ENCODE measurements at places on chromosomes 11 and 22. TPM values are rescaled to one million over a fixed set of nuclear protein-coding genes. Genes with fewer than 3 reads are reported as not detected.

Gene SYVN1
- 36.7 TPM for total RNA-seq

GRCh38 chr11:115939104-115939730, 435.0 kb upstream of the CADM1 start:
- no peaks in the 10 kb centered on the region for H3K36me3 ChIP-seq
- no peaks in the 10 kb centered on the region for H3K4me1 ChIP-seq
- H3K4me3 ChIP-seq, result no peak overlapping the region
- H3K27ac ChIP-seq, result no peak overlapping the region
- no peak for DNase-seq

- no peak overlapping the region for H3K4me3 ChIP-seq
- peaks cover 44% of the 10 kb centered on the region for H3K27me3 ChIP-seq
- no peaks in the 10 kb centered on the region for H3K36me3 ChIP-seq
- DNase-seq, result no peak
- H3K4me1 ChIP-seq, result no peaks in the 10 kb centered on the region
These were observed 31.4 kb upstream of the SLC22A25 start for GRCh38 chr11:63274776-63275175.

- H3K4me3 ChIP-seq, result no peak overlapping the region
- no peak overlapping the region for H3K27ac ChIP-seq
- DNase-seq, result peak; percentile 14
- H3K27me3 ChIP-seq, result no peaks in the 10 kb centered on the region
- no peaks in the 10 kb centered on the region for H3K36me3 ChIP-seq
- peaks cover 30% of the 10 kb centered on the region for H3K4me1 ChIP-seq
These were observed 76.9 kb upstream of the CADM1 start for GRCh38 chr11:115580927-115581680.

DNA sequence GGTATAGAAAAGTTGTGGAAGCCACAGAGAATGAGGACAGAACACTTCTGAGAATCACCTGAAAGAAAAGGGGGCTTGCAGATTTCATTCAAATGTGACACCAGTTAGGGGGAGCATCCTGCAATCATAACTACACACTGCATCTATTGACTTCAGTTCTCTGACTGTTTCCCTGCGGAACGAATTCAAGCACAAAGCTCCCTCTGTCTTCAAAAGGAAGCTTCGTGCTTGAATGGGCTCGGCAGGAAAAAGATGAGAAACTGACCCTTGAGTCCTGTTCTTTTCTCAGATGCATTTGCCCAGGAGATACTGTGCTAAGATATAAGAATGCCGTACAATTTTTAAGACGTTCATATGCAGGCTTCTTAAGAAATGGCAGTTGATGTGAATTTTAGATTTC, 2000.4 kb upstream of the RAG2 start:
- H3K4me3 ChIP-seq, result peak overlapping the region; percentile 12
- H3K36me3 ChIP-seq, result peaks cover 3% of the 10 kb centered on the region
- peak overlapping the region; percentile 93 for H3K27ac ChIP-seq
- H3K4me1 ChIP-seq, result peaks cover 43% of the 10 kb centered on the region

DNA sequence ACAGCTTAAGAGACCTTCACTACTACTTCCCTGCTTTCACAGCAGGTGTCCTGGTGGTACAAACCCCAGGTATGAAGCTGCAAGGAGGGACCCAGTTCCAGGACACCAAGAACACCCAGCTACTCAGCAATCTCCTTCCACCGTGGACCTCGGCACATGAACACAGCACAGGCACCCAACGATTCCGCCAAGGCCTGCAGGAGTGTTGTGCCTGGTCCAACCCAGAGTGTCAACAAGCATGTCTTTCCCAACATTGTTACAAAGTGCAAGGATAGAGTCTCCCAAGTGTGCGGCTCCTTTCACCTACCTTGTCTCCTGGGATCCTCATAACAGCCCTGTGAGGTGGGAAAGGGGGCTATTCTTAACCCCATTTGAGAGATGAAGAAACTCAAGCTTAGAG, 11.8 kb downstream of the PATZ1 start:
- H3K4me1 ChIP-seq, result peaks cover 10% of the 10 kb centered on the region
- no peak overlapping the region for H3K4me3 ChIP-seq
- no peak overlapping the region for H3K27ac ChIP-seq
- DNase-seq, result no peak
- H3K27me3 ChIP-seq, result no peaks in the 10 kb centered on the region

- no peak overlapping the region for H3K27ac ChIP-seq
- H3K4me1 ChIP-seq, result peaks cover 36% of the 10 kb centered on the region
- peaks cover 3% of the 10 kb centered on the region for H3K27me3 ChIP-seq
- DNase-seq, result peak; percentile 40
- no peaks in the 10 kb centered on the region for H3K36me3 ChIP-seq
These were observed 849 bp downstream of the TCF20 start for GRCh38 chr22:42269432-42270175.

Gene FAM181B
- total RNA-seq, result 5.3 TPM

- no peak overlapping the region for H3K27ac ChIP-seq
- H3K4me1 ChIP-seq, result no peaks in the 10 kb centered on the region
- peaks cover 2% of the 10 kb centered on the region for H3K36me3 ChIP-seq
- peaks cover 28% of the 10 kb centered on the region for H3K27me3 ChIP-seq
These were observed 555.7 kb downstream of the TBC1D22A start for GRCh38 chr22:47318041-47318737.

Gene EMID1
- total RNA-seq, result 9.0 TPM

Gene XNDC1N
- 12.9 TPM for total RNA-seq

DNA sequence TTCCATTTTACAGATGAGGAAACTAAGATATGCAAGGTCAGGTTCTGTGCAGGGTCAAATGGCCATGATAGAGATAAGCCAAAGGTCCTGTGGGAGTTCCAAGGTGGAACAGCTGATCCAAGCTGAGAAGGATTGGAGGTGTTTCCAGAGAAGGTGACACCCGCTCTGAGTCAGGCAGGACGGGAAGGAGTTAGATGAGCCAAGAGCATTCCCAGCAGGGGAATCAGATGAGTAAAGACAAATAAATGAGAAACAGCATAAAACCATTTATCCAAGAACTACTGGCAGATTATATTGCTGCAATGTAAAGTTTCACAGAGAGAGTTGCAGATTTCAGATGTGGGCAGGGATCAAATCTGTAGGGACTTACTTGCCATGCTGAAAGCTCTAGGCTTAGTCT, 18.9 kb upstream of the HEPHL1 start:
- H3K27me3 ChIP-seq, result peaks cover 13% of the 10 kb centered on the region
- no peaks in the 10 kb centered on the region for H3K4me1 ChIP-seq
- no peak for DNase-seq
- no peak overlapping the region for H3K4me3 ChIP-seq
- H3K27ac ChIP-seq, result no peak overlapping the region

Gene PGR
- total RNA-seq, result not detected

DNA sequence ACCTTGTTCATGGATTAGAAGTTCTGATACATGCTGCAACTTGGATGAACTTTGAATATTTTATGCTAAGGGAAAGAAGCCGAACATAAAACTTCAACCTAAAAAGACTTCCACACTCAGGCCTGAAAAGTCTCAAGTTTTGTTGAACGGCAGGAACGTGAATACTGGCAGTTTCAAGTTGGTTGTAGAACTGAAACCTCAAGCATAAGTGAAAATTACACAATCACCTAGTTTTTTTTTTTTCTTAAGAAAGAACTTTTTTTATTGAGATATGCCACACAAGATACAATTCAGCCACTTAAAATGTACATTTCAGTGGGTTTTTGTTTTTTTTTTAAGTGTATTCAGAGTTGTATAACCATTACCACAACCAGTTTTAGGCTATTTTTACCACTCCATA, 50.8 kb upstream of the ADORA2A start:
- no peaks in the 10 kb centered on the region for H3K4me1 ChIP-seq
- no peaks in the 10 kb centered on the region for H3K27me3 ChIP-seq
- no peak overlapping the region for H3K4me3 ChIP-seq
- H3K36me3 ChIP-seq, result peaks cover 60% of the 10 kb centered on the region
- no peak overlapping the region for H3K27ac ChIP-seq

DNA sequence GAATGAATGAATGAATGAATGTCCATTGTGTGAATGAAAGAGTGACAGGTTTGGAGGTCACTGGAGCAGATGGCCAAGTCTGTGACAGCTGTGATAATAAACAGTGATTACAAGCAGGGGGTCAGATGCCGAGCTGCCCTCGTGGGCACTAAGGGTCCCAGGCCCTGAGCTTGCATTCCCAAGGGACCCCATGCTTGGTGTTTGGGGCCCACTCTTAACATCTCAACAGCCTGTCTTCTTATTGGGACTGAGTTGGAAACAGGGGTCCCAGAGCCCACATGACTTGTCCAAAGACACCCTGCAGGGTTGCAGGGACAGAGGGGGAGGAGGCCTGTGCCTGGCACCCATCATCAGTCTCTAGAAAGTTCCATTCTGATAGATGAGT, 12.0 kb upstream of the ANO1 start:
- peaks cover 38% of the 10 kb centered on the region for H3K27me3 ChIP-seq
- no peaks in the 10 kb centered on the region for H3K36me3 ChIP-seq
- no peak for DNase-seq
- no peak overlapping the region for H3K4me3 ChIP-seq

DNA sequence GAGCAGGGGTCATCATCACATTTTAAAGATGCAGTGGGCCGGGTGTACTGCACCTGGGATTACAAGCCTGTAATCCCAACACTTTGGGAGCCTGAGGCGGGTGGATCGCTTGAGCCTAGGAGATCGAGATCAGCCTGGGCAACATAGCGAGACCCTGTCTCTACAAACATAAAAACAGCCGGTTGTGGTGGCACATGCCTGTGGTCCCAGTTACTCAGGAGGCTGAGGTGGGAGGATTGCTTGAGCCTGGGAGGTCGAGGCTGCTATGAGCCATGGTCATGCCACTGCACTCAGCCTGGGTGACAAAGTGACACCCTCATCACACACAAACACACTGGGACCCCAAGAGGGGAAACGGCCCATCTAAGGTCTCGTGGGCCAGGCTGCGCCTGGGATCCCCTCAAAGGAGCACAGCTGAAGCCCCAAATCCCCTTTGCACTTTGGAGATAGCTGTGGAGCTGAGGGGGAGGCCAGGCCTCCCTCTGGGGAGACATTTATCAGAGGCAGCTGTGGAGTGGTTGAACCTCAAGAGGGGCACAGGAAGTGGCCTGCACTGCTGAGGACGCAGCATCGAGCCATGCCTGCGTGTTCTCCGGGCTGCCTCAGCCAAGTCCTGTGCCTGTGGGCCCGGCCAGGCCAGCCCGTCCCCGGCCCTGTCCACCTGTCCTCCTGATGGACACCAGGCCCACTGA, 27.5 kb downstream of the OSBPL5 start:
- H3K4me3 ChIP-seq, result no peak overlapping the region
- peaks cover 14% of the 10 kb centered on the region for H3K4me1 ChIP-seq
- no peaks in the 10 kb centered on the region for H3K27me3 ChIP-seq
- H3K27ac ChIP-seq, result no peak overlapping the region
- peaks cover under 1% of the 10 kb centered on the region for H3K36me3 ChIP-seq
- DNase-seq, result no peak

Gene C11orf21
- not detected for total RNA-seq

Gene PYGM
- total RNA-seq, result 1.2 TPM

Gene GGTLC2
- total RNA-seq, result not detected

Gene ANO5
- total RNA-seq, result 3.4 TPM

GRCh38 chr22:50339945-50340879, 2.9 kb upstream of the PPP6R2 start:
- no peak overlapping the region for H3K27ac ChIP-seq
- no peaks in the 10 kb centered on the region for H3K36me3 ChIP-seq
- H3K4me3 ChIP-seq, result no peak overlapping the region
- no peak for DNase-seq

DNA sequence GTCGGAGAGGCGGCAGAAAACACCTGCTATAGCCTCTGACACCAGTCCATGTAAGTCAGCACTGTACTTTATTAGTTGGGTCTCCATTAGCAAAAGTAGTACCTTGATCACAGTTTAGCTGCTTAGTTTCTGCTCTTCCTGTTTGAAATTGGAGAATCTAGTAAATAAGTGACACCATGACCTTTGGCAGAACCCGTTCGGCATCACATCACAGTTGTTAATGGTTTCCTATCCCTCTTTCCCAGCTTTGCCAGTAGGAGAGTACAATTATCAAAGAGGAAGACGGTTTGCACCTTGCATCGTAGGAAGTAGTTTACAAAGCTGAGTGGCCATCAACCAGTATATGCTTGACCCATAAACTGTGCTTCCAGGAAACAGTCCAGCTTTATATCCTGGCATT, 101.8 kb downstream of the TRIM44 start:
- H3K27me3 ChIP-seq, result no peaks in the 10 kb centered on the region
- H3K27ac ChIP-seq, result no peak overlapping the region
- peaks cover 7% of the 10 kb centered on the region for H3K36me3 ChIP-seq
- no peaks in the 10 kb centered on the region for H3K4me1 ChIP-seq
- DNase-seq, result no peak

DNA sequence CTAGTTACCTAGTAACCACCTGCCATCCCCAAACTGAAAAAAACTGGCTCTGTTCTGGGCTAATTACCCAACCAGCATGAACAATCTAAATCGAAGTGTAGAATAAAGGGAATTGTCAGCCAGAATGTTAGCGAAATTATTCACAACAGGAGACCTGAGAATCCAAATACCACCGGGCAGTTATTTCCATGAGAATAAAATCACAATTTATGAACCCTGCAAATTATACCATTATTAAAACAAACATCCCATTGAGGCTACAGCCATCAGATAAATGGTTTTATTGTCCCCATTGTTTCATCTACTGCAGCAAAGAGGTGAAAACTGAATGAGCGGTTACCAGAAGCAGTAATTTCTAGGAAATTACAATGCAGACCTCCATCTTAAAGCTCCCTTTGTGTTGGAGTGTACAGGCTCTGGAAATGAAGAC, 21.7 kb downstream of the FAM168A start:
- peaks cover 34% of the 10 kb centered on the region for H3K4me1 ChIP-seq
- DNase-seq, result no peak
- H3K27me3 ChIP-seq, result no peaks in the 10 kb centered on the region
- H3K4me3 ChIP-seq, result no peak overlapping the region
- H3K36me3 ChIP-seq, result peaks cover 10% of the 10 kb centered on the region
- H3K27ac ChIP-seq, result peak overlapping the region; percentile 96

Gene MMP1
- total RNA-seq, result not detected

DNA sequence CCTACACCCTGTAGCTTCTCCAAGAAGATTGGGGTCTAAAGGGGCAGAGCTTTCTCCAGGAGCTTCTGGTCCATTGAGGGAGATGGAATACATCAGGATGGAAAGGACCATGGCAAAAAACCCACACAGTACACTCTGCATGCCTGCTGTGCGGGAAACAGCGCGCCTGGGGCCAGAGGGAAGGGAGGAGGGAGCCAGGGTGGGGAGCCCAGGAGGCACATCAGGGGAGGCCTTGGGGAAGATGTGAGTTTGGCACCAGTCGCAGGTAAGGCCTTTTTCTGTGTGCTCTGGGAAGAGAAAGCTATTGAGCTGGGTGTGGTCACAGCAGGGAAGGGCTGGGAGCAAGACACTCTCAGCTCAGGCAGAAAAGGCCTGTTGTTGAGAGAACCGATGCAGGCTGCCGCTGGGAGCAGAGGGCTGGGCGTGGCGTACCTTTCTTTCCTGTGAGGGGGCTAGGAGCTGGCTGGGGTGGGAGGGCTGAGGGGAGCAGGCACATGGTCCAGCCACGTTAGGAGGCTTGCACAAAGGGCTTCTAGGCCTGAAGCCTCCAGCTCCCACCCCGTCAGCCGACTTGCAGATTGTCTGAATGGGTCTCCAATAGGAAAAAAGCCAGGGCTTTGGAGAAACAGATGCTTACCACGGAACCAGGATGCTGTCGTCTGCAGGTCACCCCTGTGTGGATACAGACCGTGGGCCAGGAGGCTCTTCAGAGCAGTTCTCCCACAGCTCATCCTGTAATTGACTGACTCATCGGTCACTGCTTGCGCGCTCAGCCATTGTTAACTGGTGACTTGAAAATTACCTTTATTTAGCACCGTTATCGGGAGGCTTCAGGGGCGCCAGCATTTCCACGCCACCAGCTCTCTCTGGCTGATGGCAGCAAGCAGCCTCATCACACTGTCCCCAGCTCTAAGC, 237.3 kb downstream of the ST3GAL4 start:
- peak overlapping the region; percentile 43 for H3K27ac ChIP-seq
- DNase-seq, result no peak
- no peaks in the 10 kb centered on the region for H3K27me3 ChIP-seq
- H3K4me3 ChIP-seq, result no peak overlapping the region
- H3K4me1 ChIP-seq, result peaks cover 9% of the 10 kb centered on the region
- H3K36me3 ChIP-seq, result no peaks in the 10 kb centered on the region

Gene MUC6
- not detected for total RNA-seq
